Gastroesophageal sphincter (tissue), 4 donors: ENCODE measurements at places on chromosomes 5 and 9. TPM values are rescaled to one million over a fixed set of nuclear protein-coding genes. Genes with fewer than 3 reads are reported as not detected.

ANAPC2 gene
- total RNA-seq = 32.1 TPM

C9 gene
- total RNA-seq = not detected

BRINP1 gene
- total RNA-seq = not detected

ADAMTS12 gene
- 5.6 TPM for total RNA-seq

CDH9 gene
- total RNA-seq = not detected

IFNA13 gene
- total RNA-seq = not detected

MLANA gene
- total RNA-seq = not detected

CKMT2 gene
- 3.9 TPM for total RNA-seq
